ENCODE measurements at places on chromosomes 1 and 21.

- no peak for DNase-seq
These were observed 18.5 kb upstream of the LYPLAL1 start for GRCh38 chr1:219155135-219155534.

GRCh38 chr21:34819357-34819999 lies 150.7 kb downstream of the CLIC6 start:
- DNase-seq: no peak

DNA sequence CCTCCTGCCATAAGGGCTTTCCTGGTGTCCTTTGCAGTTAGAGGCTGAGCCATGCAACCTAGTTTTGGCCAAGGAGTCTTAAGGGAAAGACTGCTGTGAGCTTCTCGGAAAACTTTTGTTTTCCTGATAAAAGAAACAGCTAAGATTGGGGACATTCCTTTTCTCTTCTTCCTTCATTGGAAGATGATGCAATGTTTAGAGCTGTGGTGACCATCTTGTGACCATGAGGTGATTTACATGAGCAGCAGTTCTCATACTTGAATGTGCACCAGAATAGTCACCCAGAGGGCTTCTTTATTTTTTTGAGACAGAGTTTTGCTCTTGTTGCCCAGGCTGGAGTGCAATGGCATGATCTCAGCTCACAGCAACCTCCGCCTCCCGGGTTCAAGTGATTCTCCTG lies 20.4 kb upstream of the SMAP2 start:
- no peak for DNase-seq

- peak; percentile 42 for DNase-seq
These were observed 41.0 kb upstream of the HAO2 start for GRCh38 chr1:119327450-119328155.

DNA sequence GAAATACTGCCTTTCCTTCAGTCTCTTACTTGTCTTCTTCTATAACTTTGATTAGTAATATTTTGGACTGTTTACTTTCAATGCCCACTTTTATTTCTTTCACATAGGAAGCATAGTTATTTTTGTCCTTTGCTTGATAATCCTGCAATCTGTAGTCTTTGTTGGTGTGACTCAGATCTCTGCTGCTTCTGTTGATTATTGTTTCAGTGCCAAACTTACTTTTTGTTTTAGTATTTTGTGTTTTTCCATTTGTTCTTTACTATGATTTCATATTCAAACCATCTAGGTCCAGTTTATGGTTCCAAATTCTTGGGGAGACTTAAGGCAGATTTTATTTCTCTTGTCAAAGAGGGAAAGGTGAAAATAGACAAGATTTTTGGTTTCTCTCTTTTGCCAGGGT lies 399.9 kb downstream of the HLX start:
- no peak for DNase-seq

- no peak for DNase-seq
These were observed 462.2 kb upstream of the PTBP2 start for GRCh38 chr1:96259399-96259798.
